Endodermal cell (in vitro differentiated cells): ENCODE measurements at places on chromosomes 3 and 15.

- H3K27ac ChIP-seq, result no peak overlapping the region
- H3K4me1 ChIP-seq, result no peaks in the 10 kb centered on the region
- H3K36me3 ChIP-seq, result no peaks in the 10 kb centered on the region
- DNase-seq, result no peak
- H3K27me3 ChIP-seq, result peaks cover 14% of the 10 kb centered on the region
- no peak overlapping the region for H3K4me3 ChIP-seq
Measured at GRCh38 chr15:58040150-58040549, 25.4 kb downstream of the ALDH1A2 start.

DNA sequence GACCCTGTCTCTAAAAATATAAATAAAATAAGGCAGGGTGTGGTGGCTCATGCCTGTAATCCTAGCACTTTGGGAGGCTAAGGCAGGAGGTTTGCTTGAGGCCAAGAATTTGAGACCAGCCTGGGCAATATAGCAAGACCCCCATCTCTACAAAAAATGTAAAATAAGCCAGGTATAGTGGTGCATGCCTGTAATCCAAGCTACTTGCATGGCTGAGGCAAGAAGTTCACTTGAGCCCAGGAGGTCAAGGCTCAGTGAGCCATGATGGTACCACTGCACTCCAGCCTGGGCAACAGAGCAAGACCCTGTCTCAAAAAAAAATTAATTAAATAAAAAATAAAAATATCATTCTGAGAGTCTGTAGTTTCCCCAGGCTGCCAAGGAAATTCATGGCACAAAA is 4.1 kb upstream of the JAGN1 start:
- no peak overlapping the region for H3K4me3 ChIP-seq
- no peak overlapping the region for H3K27ac ChIP-seq

GRCh38 chr3:127304121-127304744 is 16.4 kb upstream of the PRR20G start:
- H3K27me3 ChIP-seq, result peaks cover 21% of the 10 kb centered on the region
- no peak for DNase-seq
- no peaks in the 10 kb centered on the region for H3K4me1 ChIP-seq

DNA sequence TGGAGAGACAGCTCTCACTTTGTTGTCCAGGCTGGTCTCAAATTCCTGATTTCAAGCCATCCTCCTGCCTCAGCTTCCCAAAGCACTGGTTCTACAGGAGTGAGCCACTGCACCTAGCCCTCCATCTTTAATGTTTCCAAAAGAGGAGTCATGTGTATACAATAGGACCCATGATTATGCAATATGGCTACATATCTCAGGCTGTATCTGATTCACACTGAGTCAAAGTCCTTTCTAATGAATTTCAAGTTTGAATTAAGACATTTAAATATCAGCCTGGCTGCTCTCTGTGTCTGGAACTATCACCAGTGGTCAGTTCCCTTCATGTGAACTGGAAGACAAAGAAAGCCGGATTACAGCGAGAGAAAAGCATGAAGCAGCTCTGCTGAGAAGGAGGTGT is 90.5 kb downstream of the MINAR1 start:
- peaks cover 7% of the 10 kb centered on the region for H3K27me3 ChIP-seq
- no peaks in the 10 kb centered on the region for H3K4me1 ChIP-seq
- no peak overlapping the region for H3K4me3 ChIP-seq
- no peak for DNase-seq
- no peaks in the 10 kb centered on the region for H3K36me3 ChIP-seq

- no peak overlapping the region for H3K27ac ChIP-seq
- no peaks in the 10 kb centered on the region for H3K36me3 ChIP-seq
- no peak overlapping the region for H3K4me3 ChIP-seq
- peak; percentile 13 for DNase-seq
Measured at GRCh38 chr3:127446756-127447155, 143.8 kb downstream of the TPRA1 start.

GRCh38 chr3:78562328-78562727 is 1205.5 kb downstream of the ROBO1 start:
- no peak for DNase-seq
- H3K36me3 ChIP-seq, result no peaks in the 10 kb centered on the region
- H3K4me3 ChIP-seq, result no peak overlapping the region
- no peaks in the 10 kb centered on the region for H3K4me1 ChIP-seq
- H3K27ac ChIP-seq, result no peak overlapping the region
- no peaks in the 10 kb centered on the region for H3K27me3 ChIP-seq

- no peaks in the 10 kb centered on the region for H3K4me1 ChIP-seq
- no peak overlapping the region for H3K27ac ChIP-seq
- H3K36me3 ChIP-seq, result no peaks in the 10 kb centered on the region
- no peak overlapping the region for H3K4me3 ChIP-seq
Measured at GRCh38 chr3:30040126-30040525, 566.3 kb upstream of the TGFBR2 start.

GRCh38 chr3:160196511-160197104 is 28.6 kb upstream of the C3orf80 start:
- H3K27ac ChIP-seq, result no peak overlapping the region
- peaks cover 2% of the 10 kb centered on the region for H3K4me1 ChIP-seq
- no peak overlapping the region for H3K4me3 ChIP-seq
- H3K36me3 ChIP-seq, result no peaks in the 10 kb centered on the region
- no peaks in the 10 kb centered on the region for H3K27me3 ChIP-seq

DNA sequence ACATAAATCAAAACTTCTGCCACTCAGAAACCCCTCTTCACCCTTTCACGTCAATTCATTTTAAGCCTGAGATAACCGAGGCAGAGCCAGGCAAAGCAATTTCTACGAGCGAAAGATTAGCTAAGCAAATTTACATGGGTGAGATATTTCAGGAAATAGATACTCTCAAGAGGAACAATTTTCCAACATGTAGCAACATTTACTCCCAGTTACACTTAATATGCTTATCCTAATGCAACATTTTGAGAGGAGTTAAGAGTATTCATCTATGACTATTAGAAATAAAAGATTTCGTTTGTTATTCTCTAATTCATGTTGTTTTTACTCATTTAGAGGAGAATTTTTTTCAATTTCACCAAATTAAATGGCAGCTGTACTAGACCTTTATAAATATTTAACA is 837 bp downstream of the TMC3 start:
- H3K27me3 ChIP-seq, result no peaks in the 10 kb centered on the region
- no peak overlapping the region for H3K4me3 ChIP-seq
- no peak overlapping the region for H3K27ac ChIP-seq
- H3K36me3 ChIP-seq, result no peaks in the 10 kb centered on the region
- DNase-seq, result no peak

- H3K27me3 ChIP-seq, result no peaks in the 10 kb centered on the region
- H3K4me3 ChIP-seq, result no peak overlapping the region
- DNase-seq, result no peak
- no peak overlapping the region for H3K27ac ChIP-seq
- H3K36me3 ChIP-seq, result peaks cover 13% of the 10 kb centered on the region
Measured at GRCh38 chr3:49386056-49386756, 25.6 kb downstream of the RHOA start.

DNA sequence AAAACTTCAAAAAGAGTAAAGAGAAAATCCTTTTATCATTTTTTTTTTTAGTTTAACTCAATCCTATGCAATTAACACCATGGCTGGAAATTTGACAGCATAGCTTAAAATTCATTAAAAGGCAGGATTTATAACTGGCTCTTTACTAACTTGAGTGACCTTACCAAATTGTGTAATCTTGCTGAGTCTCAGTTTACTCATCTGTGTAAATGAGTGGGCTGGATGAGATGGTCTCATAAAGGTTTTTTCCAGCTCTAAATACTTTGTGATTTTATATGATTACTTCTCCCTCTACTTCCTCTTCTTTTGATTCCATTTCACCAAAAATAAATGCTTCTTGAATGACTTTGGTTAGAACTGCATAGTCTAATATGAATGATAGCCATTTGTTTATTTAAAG is 234.9 kb upstream of the SATB1 start:
- no peaks in the 10 kb centered on the region for H3K27me3 ChIP-seq
- H3K36me3 ChIP-seq, result no peaks in the 10 kb centered on the region
- DNase-seq, result no peak
- no peak overlapping the region for H3K4me3 ChIP-seq
- H3K27ac ChIP-seq, result no peak overlapping the region
- H3K4me1 ChIP-seq, result peaks cover 4% of the 10 kb centered on the region

DNA sequence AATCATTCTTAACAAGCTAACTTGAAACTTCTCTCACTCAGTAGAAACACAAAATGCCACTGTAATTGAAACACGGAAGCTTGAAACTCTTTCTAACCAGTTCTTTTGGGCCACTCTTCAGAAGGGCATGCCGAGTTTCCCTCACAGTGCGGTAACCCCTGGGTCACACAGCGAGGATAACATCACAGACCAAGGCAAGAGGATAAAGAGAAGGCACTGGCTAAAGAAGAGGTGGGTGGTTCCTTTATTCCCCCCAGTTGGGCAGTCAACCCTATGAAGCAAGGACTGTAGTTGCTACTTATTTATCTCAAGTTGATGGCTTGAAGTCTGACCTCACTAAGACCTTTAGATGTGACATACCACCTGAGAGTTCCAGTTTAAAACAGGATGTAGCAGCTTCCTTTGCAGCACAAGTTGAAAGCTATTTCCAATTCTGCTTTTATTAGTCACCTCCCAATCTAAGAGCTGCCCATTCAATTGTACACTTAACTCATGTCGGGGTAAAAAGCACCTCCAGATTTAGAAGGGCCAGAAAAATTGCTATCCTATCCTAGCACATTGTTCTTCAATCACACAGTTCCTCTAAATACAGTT is 272.4 kb downstream of the TIGIT start:
- H3K4me3 ChIP-seq, result no peak overlapping the region
- H3K36me3 ChIP-seq, result no peaks in the 10 kb centered on the region
- peak; percentile 48 for DNase-seq
- peaks cover 5% of the 10 kb centered on the region for H3K4me1 ChIP-seq
